Stimulated activated CD4-positive, alpha-beta T cell treated with anti-CD3 and anti-CD28 coated beads, Interleukin-4, amount 100 ng/mL, for 48 hours (primary cell): ENCODE measurements at places on chromosomes 13 and 19.

GRCh38 chr19:50703915-50704796, 15.4 kb downstream of the SHANK1 start:
- no peak for DNase-seq

DNA sequence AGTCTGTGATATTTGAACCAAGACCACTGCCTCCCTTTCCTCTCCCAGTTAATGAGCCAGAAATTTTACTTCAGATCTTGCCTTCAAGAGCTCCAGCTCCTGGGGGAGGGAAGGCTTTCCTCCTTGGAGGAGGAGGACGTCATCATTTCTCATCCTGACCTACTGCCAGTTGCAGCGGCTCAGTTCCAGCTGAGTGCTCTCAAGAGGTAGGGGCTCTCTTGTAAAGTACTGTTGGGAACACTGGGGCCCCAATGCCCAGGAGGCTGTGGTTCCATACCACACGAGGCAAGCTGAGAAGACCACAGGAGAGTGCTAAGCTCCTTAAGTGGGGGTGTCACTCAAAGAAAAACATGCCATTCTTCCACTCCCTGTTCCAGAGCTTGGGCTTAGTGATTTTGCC, 36.2 kb downstream of the METTL21C start:
- DNase-seq: no peak

DNA sequence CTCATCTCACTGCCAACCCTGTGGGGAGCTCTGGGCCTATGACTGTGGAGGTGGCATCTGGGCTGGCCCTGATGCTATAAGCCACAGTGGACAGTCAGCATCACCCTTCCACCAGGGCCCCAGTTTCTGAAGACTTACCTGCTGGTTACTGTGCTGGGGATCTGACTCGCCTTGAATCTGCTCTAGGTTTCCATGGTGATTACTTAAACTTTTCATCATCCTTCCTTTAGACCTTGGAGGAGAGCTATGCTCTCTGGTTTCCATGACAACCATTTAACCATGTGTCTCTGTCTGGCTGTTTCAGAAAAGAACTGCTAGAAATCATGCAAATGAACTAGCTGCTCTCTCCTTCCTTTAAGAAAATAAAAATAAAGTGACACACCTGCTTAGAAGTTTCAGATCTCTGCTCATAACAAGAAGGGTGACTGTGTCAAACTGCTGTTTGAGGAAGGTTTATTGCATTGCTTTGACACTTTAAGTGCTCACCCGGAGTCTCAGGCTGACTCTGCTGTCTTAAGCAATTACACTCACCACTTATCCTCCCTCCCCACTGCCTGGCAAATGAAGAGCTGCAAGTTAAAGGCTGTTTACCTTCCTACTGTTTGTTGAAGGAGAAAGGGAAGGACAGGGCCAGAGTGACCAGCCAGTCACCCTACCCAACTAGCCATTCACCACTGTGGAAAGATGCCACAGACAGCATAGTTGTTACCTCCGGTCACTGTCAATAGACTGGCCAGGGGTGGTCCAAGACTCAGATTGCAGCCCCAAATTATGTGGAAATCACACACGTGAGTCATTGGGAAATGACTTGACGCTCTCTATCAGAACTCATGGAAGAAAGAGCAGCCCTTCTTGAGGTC, 87.6 kb downstream of the HSPH1 start:
- DNase-seq: peak; percentile 32

- DNase-seq: no peak
Observed at GRCh38 chr19:10379880-10380312, 476 bp downstream of the TYK2 start.

- DNase-seq: no peak
Observed at GRCh38 chr13:104530741-104531140, 1464.5 kb upstream of the SLC10A2 start.

DNA sequence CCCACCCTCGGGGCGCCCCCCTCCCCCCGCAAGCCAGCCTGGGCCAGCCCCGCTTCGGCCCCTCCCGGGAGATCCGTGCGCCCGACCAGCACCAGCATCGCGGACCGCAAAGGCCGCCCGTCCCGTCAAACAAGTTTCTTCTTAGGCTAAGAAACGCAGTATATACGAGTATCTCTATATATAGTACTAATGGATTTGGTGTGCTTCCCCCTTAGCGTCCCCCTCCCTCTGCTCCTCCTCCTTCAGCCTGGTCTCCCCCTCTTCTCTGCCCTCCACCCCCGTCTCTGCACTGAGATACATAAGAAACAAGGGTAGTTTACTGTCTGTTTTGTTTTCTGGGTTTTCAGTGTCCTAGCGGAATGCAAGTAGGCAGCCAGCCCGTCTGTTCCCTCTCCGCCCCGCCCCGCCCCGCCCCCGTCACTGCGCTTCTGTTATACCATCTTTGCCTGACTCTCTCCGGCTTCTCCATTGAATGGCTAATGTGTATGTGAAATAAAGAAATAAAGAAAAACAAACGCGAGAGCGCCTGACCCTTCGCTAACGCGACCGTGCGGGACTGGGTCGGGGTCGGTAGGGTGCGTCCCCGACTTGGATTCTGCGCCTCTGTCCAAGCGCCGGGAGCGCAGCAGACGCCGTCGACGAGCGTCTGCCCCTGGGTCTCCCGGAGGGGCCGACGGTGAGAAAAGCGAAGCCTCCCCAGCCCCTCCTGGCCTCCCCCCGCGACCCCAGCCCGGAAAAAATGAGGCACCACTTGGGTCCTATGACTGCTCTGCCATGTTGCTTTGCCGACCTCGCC, 4.2 kb downstream of the LYL1 start:
- DNase-seq: no peak

GRCh38 chr19:19356901-19357566, 36.4 kb downstream of the MAU2 start:
- DNase-seq: no peak

DNA sequence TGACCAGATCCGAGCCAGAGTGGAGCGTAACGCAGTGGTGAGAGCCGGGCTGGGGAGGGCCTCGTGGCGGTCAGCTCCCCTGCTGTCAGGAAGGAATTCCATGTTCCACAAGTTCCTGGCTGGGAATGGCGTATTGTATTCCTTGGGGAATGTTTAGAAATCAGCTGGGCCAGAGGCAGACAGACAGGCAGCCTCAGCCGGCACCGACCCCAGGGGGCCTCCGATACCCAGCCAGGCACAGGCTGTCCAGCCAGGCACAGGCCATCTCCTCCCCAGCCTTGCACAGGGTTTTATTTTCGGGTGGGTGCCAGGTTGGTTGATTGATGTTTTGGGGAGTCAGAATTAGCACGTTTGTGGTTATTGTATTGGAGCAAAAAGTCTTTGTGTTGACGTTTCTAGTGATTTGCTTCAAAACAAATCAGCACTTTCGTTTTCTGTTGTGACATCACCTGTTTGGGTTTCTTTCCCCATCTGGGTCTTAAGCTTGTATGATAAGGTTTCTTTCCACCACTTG, 126.6 kb upstream of the MCF2L start:
- DNase-seq: no peak

- no peak for DNase-seq
Observed at GRCh38 chr13:112442483-112443090, 66.4 kb downstream of the SPACA7 start.

DNA sequence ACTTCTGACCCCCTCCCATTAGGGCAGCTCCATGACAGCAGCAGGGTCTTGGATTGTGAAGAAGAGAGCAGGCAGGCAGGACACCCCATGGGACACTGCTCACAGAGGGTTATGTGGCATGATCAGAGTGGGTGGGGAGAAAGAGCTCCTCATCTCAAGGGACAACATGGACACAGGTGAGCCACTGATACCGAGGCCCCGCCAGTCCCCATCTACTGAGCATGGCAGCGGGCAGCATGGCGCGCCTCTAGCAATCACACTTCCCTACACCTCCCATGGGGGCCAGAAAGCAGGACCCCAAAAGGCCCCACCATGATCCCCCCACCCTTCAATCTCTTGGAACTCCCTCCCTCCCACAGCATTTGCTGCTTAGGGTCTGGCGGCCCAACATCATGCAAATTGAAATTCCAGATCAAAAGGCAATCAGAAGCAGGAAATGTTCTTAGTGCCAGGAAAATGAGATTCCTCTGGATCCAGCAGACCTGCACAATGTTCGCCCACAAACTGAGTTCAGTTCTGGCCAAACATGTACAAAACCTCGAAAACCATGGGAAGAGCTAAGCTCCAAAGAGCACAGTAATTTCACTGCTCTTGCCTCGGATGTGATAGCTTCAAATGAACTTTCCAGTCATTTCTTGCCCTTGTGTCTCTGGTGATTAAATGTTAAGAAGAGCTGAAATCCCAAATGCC, 14.8 kb downstream of the DOCK9 start:
- no peak for DNase-seq
